K562 (cell line): ENCODE measurements at places on chromosomes 13 and 19.

DNA sequence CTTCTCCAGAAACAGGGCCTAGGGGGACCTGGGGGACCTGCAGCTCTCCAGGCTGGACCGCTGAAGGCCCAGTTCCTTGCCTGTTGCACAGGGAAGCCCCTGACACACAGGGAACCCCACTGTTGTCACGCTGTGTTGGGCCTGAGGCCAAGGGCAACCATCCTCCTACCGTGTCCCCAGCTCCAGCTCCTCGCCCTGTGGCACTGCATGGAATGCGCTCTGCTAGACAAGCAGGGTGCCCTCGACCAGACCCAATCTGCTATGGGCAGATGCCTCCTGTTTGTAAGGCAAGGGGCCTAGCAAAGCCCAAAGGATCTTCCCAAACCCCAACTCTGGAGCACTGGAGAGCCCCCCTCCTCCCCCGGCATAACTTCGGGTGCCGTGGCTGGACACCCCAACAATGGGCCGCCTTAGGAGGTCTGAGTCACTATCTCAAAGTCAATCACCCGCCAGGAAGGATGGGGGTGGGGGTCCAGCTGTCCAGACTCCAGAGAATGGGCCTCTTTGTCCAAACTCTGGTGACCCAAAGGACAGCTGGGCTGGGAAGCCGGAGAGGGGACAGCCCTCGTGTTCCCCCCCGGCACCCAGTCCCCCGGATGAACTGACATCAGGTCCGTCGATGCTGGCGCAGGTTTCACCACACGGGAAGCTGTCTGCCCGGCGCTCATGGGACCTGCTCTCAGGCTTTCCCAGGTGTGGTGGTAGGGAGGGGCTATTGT is 3.7 kb downstream of the BRSK1 start:
- H3K27ac ChIP-seq = no peak overlapping the region
- DNase-seq = no peak
- H3K27me3 ChIP-seq = no peaks in the 10 kb centered on the region
- H3K4me1 ChIP-seq = peaks cover 36% of the 10 kb centered on the region

GRCh38 chr19:57773488-57773887 is 4.0 kb downstream of the ZNF586 start:
- no peak overlapping the region for H3K4me3 ChIP-seq
- no peaks in the 10 kb centered on the region for H3K27me3 ChIP-seq
- H3K36me3 ChIP-seq = peaks cover 56% of the 10 kb centered on the region

DNA sequence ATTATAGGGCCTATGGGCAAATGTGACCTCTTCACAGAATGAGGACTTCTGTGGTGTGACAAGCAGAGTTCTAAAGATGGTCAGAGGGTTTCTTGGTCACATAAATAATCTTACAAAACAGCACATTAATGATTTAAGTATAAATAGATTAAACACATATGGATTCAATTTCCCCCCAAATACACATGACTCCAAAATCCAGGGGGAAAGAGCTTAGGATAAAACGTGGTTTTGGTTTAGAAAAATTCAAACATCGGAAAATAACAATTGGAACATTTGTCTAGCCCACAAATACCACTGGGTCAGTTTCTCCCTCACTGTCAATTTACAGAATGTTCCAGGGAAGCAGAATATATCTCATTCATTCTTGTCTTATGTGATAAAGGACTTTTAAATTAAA is 283.1 kb downstream of the COG6 start:
- H3K4me1 ChIP-seq = no peaks in the 10 kb centered on the region
- H3K36me3 ChIP-seq = no peaks in the 10 kb centered on the region
- DNase-seq = no peak
- no peak overlapping the region for H3K4me3 ChIP-seq

DNA sequence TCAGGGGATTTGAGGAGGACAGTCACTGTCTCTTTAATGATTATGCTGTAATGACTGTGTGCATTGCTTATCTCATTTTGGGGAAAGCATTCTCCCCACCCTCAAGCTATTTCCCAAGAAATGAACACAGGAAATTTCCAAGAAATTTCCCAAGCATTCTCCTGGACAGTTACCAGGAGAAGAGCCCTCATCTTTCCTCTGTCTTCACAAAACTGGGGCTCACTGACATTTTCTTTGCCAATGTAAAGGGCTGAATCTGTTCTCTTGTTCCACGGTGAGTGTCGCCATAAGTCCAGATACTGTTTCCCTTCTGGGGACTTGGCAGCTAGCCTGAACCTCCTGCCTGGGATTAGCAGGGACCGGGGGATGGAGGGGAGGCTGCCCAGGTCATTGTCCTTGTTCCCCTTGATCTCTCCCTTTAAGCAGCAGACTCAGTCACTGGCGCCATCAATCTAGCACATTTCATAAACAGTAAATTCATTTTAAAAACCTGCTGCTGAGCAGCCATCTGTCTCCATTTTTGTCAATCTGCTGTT is 172.8 kb downstream of the DNAJC15 start:
- no peak overlapping the region for H3K27ac ChIP-seq
- H3K36me3 ChIP-seq = no peaks in the 10 kb centered on the region
- H3K4me3 ChIP-seq = no peak overlapping the region
- DNase-seq = no peak
- H3K4me1 ChIP-seq = no peaks in the 10 kb centered on the region

DNA sequence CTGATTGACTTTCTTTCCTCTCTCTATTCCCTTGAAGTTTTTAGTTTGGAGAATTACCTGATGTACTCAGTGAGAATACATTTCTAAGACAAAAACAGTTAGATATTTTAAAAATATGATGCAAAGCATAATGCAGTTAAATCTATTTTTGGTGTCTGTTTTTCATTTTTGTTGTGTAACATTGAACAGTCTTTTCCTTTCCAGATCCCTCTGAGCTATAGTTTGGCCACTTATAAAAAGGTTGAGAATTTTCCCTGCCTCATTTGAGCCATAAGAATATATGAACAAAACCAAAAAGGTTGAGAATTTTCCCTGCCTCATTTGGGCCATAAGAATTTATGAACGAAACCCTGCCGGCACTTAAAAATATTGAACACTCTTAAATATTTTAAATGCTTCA is 57.0 kb upstream of the IPO5 start:
- no peaks in the 10 kb centered on the region for H3K27me3 ChIP-seq
- no peaks in the 10 kb centered on the region for H3K4me1 ChIP-seq
- no peaks in the 10 kb centered on the region for H3K36me3 ChIP-seq
- no peak for DNase-seq
- no peak overlapping the region for H3K27ac ChIP-seq

GRCh38 chr13:20353973-20354372 is 121.9 kb upstream of the GJB6 start:
- no peaks in the 10 kb centered on the region for H3K27me3 ChIP-seq
- no peak overlapping the region for H3K4me3 ChIP-seq
- DNase-seq = no peak
- no peak overlapping the region for H3K27ac ChIP-seq

DNA sequence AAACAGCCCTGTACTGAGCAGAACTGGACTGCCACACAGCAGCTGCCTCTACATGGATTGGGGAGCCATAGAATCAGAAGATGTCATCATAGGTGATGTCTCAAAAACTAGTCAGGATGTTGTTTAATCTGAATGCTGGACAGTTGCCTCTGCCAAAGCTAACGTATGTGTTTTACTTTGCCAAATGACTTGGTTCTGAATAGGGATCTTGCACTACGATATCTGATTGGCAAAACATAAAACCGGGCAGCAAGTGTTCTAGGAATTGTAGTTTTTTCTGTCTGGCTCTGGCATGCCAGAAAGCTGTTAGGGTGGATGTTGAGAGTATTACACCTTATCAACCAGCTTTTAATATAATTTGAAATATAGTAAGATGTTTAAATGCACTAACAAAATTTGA is 645.9 kb downstream of the GPC5 start:
- H3K4me3 ChIP-seq = no peak overlapping the region
- DNase-seq = no peak
- no peaks in the 10 kb centered on the region for H3K4me1 ChIP-seq
- no peaks in the 10 kb centered on the region for H3K36me3 ChIP-seq
- no peaks in the 10 kb centered on the region for H3K27me3 ChIP-seq
- no peak overlapping the region for H3K27ac ChIP-seq

DNA sequence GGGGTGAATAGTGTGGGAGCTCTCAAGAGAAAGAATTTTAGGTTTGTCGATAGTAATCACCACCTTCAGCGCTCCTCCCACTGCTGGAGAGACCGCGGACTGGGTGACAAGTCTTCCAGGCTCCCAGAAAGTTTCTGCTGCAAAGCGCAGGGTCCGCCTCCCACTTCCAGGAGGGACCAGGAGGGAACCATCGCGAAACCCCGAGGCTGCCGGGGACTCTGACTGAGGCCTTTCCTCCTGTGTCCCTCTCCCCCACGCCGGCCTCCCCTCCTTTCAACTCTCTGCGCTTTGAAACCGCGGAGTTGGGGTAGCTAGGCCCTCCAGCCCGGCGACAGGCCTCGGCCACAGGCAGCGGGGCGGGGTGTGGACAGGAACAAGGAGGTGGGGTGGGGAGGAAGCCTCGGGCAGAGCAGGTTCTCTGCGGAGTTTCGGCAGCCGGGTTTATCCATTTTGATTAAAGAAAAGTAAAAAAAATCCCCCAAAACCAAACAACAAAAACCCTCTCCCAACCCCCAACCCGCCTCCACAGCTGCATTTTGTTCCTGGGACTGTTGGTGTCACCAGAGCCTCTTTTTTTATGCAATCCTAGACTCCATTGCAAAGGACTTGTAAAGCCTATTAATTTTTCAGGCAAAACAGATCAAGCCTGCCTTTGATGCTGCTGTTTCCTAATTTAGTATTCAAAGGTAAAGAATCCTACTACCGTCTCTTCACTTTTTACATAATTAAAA is 157.2 kb downstream of the TM9SF2 start:
- peaks cover 7% of the 10 kb centered on the region; the same call in 2 of the 3 replicates for H3K27me3 ChIP-seq
- DNase-seq = peak; percentile 5
- H3K4me3 ChIP-seq = no peak overlapping the region

- H3K27me3 ChIP-seq = no peaks in the 10 kb centered on the region
- no peak for DNase-seq
- H3K27ac ChIP-seq = no peak overlapping the region
- no peaks in the 10 kb centered on the region for H3K36me3 ChIP-seq
- no peak overlapping the region for H3K4me3 ChIP-seq
- H3K4me1 ChIP-seq = no peaks in the 10 kb centered on the region
These were observed 717 bp upstream of the NALCN start for GRCh38 chr13:101417043-101417406.

DNA sequence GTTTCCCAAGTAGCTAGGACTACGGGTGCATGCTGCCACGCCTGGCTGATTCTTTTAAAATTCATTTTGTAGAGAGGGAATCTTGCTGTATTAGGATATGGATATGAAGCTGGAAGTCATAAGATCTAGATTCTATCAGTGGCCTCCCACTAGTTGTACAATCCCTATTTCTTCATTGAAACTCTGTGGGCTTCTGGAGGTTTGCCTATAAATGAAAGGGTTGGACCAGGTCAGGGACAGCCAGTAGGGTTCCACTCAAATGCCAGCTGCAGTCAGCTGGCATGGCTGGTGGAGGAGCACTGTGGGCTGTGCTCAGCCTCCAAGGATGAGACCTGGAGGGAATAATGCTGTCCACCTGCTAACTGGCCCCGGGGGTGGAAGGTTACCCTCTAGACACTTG is 110.2 kb upstream of the GJB6 start:
- H3K36me3 ChIP-seq = no peaks in the 10 kb centered on the region
- H3K4me3 ChIP-seq = no peak overlapping the region
- H3K4me1 ChIP-seq = no peaks in the 10 kb centered on the region
- no peaks in the 10 kb centered on the region for H3K27me3 ChIP-seq

DNA sequence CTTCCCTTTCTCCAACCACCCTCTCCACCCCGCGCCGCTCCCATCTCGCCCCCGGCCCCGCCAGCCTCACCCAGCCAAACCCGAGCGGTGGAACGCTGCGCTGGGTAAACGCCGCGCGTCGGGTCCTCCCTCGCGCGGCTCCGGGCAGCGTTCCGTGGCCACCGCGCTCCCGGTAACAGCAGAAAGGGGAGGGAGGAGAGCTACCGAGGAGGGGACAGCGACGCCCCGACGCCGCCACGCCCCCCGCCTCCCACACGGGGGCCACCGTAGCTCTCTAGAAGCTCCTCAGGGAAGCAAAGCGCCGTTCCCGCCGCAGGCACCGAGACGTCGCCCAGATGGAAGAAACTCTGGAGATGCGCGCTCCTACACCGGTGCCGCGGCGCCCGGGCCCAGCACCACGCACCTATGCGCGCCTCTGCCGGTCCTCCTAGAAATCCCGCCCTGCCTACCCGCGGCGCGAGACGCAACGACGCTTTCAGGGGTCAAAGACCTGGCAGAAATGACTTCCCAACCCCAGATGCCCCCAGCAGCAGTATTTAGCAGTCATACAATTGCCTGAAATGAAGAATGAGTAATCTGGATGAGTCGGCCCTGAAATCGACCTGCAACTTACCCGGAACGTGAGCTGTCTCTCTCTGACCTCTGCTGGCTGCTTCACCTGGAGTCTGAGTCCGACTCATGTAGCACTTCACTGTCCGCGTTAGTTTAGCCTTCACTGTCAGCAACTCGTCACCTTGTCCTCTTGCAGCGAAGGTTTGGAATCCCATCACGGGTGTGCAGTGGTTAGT is at the start of gene RUBCNL:
Gene RUBCNL (minus strand): TSS at position 189 of the 788 bp plus-strand sequence. CDS start 14,777 bp downstream, outside the sequence.
- DNase-seq = peak; percentile 8
- H3K4me1 ChIP-seq = peaks cover 6% of the 10 kb centered on the region
- H3K36me3 ChIP-seq = no peaks in the 10 kb centered on the region
- peaks cover 16% of the 10 kb centered on the region for H3K27me3 ChIP-seq
- no peak within 1 kb of the TSS for H3K4me3 ChIP-seq
- no peak within 1 kb of the TSS for H3K27ac ChIP-seq

- no peak overlapping the region for H3K27ac ChIP-seq
- H3K4me1 ChIP-seq = peaks cover 29% of the 10 kb centered on the region
- DNase-seq = peak; percentile 44
- peaks cover 6% of the 10 kb centered on the region; the same call in 1 of the 3 replicates for H3K36me3 ChIP-seq
- H3K27me3 ChIP-seq = no peaks in the 10 kb centered on the region
These were observed 9.3 kb downstream of the HOOK2 start for GRCh38 chr19:12766051-12766521.

- H3K36me3 ChIP-seq = no peaks in the 10 kb centered on the region
- H3K27ac ChIP-seq = no peak overlapping the region
- no peaks in the 10 kb centered on the region for H3K27me3 ChIP-seq
- H3K4me1 ChIP-seq = no peaks in the 10 kb centered on the region
These were observed 871.4 kb upstream of the GPC6 start for GRCh38 chr13:92355213-92355612.

DNA sequence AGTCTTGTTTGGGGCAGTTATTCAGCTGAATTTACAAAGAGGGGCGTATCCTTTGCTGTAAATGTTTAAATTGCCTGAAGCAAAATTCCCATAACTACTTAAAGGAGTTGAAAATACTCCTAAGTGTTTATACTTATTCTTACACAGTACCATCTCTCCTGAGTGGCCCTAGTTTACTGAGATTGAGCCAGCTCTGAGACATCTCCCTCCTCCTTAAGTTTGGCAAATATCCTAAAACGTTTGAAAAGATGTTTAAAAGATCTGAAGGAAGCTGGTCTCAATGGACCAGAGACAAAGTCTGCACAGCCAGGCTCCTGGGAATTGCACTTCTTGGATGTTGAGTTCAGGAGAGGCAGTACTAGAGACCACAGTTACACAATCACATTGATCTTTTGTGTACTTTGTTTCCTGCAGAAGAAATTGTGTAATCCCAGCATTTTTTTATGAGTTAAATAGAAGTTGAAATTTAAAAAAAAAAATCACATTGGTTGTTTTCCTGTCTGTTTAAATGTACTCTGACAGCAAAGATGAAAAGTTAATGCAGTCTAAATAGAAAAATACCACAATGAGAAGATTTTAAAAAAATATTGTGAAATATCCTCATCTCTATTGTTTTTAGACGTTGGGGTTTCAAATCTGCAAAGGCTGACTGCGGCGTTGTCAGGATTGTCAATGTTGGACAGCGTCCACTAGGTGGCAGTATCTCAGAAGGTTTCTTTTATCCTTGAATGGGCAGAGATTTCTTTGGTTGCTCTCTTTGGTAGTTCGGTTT is 20.7 kb downstream of the TNFSF11 start:
- H3K27ac ChIP-seq = no peak overlapping the region
- H3K4me1 ChIP-seq = no peaks in the 10 kb centered on the region
- peak; percentile 57 for DNase-seq
- H3K27me3 ChIP-seq = no peaks in the 10 kb centered on the region
- no peaks in the 10 kb centered on the region for H3K36me3 ChIP-seq
- no peak overlapping the region for H3K4me3 ChIP-seq
